ENCODE measurements at places on chromosomes 4 and X. TPM values are rescaled to one million over a fixed set of nuclear protein-coding genes. Genes with fewer than 3 reads are reported as not detected.

SMIM10L2A gene
- 3.8 TPM for total RNA-seq

GRCh38 chr4:8258552-8259212 is 10.9 kb upstream of the HTRA3 start:
- DNase-seq, result no peak

PIR gene
- total RNA-seq, result 1.4 TPM

DNA sequence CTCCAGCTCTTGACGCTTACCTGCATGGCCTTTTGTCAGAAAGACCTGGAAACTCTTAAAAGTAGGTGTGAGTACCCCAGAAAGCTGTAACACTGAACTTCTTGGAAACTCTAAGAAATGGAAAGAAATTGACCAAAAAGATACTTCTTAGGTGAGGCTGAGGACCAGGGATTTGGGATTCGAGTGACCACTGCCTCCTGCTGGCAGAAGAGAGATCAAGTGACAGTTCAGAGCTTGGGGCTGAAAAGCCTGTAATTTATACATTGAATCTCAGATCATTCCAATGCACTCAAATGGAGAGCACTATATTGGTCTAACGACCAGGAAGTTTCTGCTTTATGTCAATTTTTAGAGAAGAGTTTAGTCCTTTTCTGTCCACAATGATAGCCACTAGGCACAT is 204.6 kb downstream of the PDGFRA start:
- no peak for DNase-seq

- no peak for DNase-seq
Observed at GRCh38 chr4:47462799-47463234, 685 bp downstream of the COMMD8 start.

- no peak for DNase-seq
Observed at GRCh38 chr4:139330283-139330682, 28.0 kb upstream of the NDUFC1 start.

DNA sequence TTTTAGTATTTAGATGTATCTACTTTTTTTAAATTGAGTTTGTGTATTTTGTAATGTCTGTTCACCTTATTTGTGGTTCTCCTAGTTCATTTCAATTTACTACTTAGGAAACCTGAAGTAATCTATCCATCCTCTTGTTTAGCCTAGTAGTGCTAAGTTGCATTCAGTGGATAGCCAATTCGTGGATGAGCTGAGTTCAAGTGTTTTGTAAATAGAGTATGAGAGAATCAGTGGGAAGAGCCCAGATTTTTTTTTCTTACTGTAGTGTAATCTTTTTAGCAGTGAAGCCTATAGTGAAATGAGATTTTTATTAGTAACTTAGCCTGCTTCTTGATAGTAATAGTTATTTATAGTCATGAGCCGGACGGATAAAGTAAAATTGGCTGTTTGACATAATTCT is 21.7 kb downstream of the STAG2 start:
- no peak for DNase-seq

MAGEA12 gene
- total RNA-seq, result not detected

DNA sequence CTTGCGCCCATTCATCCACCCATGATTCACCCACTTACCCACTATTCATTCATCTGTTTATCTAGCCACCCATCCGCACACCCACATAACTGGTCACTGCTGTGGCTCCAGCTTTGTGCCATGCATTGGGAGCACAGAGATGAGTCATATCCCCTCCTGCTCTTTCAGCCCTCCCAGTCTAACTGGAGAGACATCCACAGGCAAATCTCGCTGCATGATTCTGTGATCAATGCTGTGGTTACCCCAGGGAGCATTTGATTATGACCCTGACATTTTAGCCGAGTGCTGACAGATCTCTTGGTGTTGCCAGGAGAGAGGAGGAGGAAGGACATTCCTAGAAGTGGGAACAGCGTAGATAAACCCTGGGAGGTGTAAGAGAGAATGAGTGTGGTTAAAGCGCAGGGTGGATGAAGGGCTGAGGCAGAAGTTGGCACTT is 10.4 kb upstream of the PORCN start:
- peak; percentile 60 for DNase-seq

- DNase-seq, result no peak
Observed at GRCh38 chr4:74428276-74428675, 16.7 kb upstream of the AREG start.

DNA sequence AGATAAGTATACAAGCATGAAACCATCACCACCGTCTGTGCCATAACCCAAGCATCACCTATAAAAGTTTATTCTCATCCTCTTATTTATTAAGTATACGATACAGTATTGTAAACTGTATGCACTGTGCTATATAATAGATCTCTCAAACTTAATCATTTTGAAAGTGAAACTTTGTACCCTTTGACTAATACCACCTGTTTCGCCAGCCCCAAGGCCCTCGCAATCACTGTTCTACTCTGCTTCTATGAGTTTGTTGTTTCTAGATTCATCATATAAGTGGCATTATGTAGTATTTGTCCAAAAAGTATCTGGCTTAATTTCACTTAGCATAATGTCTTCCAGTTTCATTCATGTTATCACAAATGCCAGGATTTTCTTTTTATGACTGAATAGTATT is 72.1 kb upstream of the DOCK11 start:
- DNase-seq, result no peak

DNA sequence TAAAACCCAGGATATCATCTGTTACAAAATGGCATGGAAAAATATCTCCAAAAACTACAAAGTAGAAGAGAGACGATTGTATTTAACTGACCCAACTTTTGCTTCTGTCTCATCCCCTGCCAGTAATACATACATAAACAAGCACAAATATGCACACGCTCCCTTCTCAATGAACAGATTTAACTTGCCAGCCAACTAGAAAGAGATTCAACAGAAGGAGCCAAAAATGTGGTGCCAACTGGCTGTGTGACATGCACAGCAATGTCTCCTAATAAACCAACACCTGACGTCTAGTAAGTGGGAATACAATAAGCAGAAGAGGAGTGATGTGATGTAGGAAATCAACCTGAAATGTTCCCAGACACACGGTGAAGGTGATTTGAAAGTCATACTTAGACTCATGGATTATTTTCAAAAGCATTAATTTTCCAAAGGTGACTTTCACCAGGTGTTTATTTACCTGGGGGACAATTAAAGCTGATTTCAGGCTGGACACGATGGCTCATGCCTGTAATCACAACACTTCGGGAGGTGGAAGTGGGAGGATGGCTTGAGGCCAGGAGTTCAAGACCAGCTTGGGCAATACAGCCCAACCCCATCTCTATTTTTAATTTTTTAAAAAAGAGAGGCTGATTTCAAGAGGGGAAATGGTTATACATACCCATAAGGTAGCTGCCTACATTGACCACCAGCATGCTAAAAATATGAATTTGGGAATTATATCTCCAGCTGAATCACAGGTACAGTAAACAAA is 33.7 kb downstream of the SH3RF1 start:
- DNase-seq, result no peak

GNRHR gene
- total RNA-seq, result not detected

- no peak for DNase-seq
Observed at GRCh38 chr4:63787326-63787725, 621.9 kb downstream of the TECRL start.

- no peak for DNase-seq
Observed at GRCh38 chr4:187204389-187204918, 480.8 kb upstream of the FAT1 start.

- no peak for DNase-seq
Observed at GRCh38 chr4:21012851-21013331, 312.6 kb downstream of the PACRGL start.
